ENCODE measurements at places on chromosomes 7 and 10.

- no peak for DNase-seq
Measured at GRCh38 chr7:150753826-150754603, 16.8 kb downstream of the GIMAP5 start.

DNA sequence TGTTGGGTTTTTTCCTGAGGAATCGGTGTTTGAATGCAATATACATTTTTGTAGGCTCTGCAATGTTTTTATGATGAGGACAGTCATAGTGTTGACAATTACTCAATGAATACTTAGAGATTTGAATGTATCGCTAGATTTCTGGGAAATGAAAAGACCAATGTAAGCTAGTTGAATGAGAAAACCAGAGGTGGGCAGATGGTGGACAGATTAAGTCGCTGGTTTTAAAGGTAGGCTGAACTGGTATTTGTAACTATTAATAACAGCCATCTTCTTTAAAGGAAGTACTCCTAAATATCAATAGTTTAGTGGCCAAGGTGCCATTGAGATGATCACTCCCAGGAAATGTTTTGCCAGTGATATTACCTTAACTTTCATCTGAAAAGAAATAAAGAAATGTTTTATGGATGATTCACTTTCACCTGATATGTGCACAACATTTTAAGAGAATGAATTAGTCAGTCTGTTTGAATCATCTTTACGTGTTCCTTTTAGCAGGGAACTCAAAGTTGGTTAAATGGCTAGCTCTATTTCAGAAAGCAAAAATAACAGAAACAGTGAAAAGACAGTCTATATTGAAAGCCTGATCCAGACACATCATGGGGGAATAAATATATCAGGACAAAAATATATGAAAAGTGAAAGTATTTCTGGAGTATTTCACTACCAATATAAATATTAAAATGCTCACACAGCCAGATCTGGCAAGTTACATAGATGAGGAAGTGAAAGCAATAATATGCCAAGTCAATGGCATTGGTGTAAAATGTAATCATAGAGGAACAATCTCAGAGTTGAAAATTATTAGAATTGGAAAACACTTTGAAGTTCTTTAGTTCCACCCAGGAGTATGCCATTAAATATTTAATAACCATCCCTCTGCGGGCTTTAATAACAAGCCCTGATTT, 20.7 kb downstream of the MET start:
- DNase-seq = no peak

GRCh38 chr7:96903906-96904305, 101.4 kb upstream of the DLX6 start:
- DNase-seq = no peak

DNA sequence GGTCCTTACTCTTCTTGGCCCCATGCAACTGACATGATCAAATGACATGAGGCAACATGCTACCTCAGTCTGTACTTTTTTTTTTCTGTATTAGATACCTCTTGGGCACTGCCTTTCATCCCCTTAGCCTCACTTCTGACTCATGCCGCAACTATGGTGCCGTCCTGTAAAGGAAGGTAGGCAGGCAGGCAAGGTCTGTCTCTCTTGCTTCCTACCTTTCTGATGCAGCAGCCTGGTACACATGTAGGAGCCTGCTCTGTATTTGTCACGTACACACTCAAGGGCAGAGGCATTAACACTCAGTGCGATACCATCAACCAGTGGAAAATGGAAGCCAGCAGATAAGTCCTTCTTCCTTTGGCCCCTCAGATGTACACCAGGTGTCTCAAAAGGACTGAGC, 146.7 kb downstream of the ATE1 start:
- DNase-seq = no peak

DNA sequence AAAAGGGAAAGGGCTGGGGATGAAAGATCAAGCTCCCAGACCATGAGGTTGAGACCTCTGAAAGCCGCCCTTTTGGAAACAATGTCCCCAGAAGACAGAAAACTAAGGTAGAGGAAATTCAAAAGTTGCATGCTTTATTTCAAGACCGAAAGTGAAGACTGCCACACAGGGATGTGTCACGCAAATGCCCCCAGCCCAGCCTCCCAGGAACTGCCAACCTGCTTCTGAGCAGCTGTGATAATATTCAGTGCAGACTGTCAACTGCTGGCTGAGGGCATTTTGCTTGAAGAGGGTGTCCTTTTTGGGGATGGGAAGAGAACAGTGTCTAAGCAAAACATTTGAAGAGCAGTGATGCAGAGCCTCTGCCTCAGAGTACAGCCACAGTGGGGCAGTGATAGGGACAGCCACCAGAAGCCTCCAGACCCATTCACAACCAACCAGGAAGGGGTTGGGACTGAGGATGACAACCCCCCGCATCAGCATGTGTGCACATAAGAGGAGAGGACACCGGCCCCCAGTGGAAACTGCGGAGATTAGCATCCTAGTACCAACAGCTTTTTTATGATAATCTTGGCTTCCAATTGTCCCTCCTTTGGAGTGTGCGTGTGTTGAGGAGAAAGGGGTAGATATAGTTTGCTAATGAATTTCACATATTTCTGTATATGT, 34.7 kb upstream of the NFE2L3 start:
- DNase-seq = no peak
